Omental fat pad (tissue), 4 donors: ENCODE measurements at places on chromosomes 12 and 14.

DNA sequence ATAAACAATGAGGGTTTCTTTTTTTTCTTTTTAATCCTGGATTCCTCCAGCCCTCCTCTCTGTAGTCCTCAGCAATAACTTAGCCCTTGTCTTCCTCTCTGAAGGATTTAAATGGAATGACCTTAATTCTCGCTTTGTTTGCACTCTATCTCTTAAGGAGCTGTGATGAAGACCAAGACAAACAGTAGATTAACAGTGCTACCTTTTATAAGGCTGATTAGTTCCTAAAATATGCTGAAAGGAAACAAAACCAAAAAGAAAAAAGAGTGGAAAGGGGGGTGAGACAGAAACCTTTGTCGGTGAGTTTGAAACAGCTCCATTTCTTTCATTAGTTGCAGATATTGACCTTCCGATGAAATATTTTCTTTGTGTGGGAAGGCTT is 38.7 kb upstream of the PTCSC3 start:
- no peak for DNase-seq

- DNase-seq: no peak
Observed at GRCh38 chr12:4265280-4265679, 8.3 kb upstream of the CCND2 start.

DNA sequence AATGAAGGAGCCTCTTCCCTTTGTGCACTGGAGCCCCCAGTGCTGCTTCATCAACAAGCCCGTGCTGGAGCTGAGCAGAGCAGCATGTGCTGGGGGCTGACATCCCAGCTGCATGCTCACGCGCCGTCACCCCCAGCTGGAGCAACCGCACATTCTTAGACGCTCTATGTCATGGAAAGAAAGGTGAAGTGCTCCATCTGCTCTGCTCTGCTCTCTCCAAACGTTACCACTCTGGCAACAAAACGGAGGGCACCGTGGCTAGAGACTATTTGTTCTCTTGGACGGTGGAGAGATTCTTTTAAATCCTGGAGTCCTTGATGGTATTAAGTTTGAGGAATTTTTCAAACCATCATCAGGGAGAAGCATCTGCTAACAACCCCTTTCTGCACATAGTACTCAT is 208.4 kb downstream of the C12orf75 start:
- no peak for DNase-seq

- no peak for DNase-seq
Observed at GRCh38 chr14:74936731-74937130, 13.7 kb upstream of the RPS6KL1 start.

DNA sequence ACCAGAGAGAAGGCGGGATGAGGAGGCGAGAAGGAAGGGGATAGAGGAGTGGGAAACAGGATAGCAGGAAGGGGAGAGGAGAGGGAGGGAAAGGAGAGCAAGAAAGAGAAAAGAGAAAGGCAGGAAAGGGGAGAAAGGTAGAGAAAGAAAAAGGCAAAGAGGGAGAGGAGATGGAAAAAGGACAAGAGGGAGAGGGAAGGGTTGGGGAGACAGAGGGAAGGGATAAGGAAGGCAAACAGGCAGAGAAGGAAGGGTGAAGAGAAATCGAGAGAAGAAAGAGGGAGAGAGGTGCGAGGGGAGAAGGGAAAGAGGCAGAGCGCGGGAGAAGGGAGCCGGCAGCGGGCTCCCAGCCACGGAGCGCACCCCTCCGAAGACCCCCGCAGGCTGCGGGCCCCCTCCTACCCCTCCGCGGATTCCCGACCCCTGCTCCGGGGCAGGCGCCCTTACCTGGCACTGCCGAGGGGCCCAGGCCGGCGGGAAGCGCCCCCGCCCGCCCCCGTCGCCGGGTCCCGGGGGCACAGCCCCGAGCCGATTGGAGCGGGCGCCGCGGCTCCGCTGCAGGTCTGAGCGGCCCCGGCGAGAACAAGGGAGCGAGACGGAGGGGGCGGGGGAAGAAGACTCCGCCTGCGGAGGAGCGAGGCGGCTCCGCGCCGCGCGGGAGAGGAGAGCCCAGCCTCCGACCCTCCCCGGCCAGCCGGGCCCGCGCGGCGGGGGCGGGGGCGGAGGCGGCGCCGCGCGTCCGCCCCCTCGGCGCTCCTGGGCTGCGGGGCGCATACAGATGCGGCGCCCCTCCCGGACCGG is at the start of gene CDH24:
Gene CDH24, minus strand, starts transcription at position 565 of the 801 bp plus-strand sequence. CDS start 1,787 bp downstream, outside the sequence.
- no peak for DNase-seq

GRCh38 chr12:21340403-21340802 is 5.7 kb upstream of the SLCO1A2 start:
- no peak for DNase-seq

DNA sequence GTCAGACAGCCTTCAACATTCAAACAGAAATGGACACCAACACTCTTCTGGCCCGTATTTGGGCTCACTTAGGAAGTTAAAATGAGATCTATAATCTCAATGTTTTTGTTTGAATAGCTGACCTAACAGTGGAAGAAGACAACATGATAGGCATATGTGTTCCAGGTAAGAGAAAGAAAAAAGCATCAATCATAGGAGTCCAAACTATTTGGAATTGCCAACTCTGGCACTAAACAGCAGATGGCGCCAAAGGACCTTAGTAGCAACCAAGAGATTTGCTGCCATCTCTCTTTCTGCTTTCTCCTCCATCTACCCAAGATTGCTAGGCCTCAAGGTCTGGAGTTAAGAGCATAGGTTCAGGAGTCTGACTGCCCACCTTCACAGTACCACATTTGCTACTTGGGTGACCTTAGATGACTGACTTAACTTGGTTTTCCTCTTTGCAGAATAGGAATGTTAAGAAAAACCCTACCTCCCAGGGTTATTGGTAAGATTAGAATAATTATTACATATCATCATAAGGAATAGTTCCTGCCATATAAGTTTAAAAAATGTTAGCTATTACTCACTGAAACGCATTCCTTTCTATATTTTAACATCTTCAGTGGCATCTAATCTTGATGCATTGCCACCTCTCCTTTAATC is 30.2 kb downstream of the PEX5 start:
- peak; percentile 46 for DNase-seq

GRCh38 chr14:32678088-32678487 is 260.6 kb upstream of the NPAS3 start:
- DNase-seq: no peak
